ENCODE measurements at places on chromosomes 1 and 21.

DNA sequence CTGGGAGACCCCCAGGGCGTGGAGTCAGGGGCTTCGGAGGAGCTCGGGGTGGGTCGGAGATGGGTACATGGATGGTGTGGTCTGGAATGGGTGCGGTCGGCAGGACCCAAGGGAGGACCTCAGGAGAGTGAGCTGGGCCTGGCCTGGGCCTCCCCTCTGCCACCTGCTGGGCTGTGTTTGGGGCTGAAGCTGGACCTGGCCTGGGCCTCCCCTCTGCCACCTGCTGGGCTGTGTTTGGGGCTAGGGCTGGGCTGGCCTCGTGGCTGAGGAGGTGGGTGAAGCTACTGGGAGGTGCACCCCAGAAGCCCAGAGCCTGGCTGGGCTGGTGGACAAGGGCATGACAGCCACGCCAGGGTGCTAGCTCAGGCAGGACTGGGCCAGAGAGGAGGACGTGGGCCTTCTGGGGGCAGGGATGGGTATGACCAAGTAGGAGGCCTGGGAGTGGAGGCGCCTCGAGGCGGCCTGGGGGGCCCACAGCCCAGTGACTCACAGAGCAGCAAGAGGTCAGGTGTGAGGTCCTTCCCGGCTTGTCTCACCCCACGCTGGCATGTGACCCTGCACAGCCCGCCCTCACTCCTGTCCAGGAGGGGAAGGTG lies 14.5 kb downstream of the SAMD11 start:
- DNase-seq: no peak

GRCh38 chr1:215779729-215780128 lies 212.6 kb downstream of the KCTD3 start:
- no peak for DNase-seq

- DNase-seq: no peak
Measured at GRCh38 chr21:21806711-21807597, 808.7 kb downstream of the NCAM2 start.

DNA sequence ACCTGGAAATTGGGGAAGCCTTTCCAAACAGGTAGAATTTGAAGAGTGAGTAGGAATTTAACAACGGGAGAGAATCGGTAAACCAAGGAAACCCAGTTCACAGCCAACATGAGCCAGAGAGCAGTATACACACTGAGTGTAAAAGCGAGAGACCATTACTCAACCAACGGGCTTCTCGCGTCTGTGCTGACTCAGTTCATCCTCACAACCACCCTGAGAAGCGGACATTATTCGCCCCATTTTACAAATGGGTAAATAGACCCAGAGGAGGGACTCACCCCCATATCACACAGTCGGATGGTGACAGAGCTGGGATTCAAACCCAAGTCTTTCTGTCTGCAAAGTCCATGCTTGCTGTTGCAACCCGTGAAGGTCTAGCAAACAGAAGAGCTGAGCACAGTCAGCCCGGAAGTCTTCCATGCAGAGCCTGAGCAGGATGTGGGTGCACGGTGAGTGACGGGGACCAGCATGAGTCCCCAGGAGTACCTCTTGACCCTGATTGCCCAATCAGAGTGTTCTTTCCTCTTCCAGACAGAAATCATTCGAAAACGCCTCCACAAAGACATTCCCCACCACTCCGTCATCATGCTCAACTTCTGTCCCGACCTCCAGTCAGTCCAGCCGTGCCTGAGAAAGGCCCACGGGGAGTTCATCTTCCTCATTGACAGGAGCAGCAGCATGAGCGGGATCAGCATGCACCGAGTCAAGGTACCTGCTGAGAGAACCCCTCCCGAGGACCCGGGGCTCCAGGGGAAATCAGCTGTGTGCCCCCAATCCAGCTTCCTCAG lies 32.3 kb downstream of the VWA5B1 start:
- peak; percentile 22 for DNase-seq

DNA sequence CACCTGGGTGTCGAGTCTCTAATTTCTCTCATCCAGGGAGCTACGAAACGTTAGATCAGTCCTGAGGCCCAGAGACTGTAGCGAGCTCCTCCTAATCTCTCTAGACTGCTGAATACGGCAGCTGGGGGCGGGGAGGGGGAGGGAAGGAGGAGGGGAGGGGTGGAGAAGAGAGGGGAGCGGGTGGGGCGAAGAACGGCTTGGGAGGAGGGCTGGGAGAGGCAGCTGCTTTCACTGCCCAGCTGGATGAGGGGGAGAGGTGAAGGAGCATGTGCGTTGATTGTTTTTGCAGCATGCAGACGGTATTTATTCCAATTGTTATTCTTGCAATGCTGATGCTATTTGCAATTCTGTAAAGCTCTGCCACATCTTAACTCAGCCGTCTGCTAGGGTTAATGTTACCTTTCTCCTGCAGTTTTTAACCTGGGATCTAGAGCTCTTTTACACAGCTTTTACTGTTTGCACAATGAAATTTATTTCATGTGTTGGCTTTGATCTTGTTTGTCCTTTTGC lies 790 bp downstream of the DNAJC6 start:
- no peak for DNase-seq

DNA sequence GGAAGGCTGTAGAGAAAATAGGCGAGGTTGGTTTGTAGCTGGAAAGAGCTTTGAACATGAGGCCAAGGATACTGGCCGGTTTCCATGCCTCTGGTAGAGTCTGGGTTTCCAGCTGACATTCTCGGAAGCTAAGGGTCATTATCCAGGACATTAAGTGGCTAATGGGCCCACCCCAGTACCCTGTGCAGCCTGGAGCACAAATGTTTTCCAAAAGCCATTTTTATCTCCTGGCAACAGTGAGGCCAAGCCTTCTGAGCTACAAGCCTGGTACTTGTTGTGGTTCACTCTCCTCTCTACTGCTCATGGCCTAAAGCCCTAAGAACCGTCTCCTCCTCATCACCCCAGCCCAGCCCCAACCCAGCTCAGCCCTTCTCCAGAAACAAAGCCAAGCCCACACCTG lies 122.9 kb downstream of the DMRTA2 start:
- DNase-seq: no peak

- no peak for DNase-seq
Measured at GRCh38 chr1:225479996-225480720, 52.3 kb upstream of the LBR start.

DNA sequence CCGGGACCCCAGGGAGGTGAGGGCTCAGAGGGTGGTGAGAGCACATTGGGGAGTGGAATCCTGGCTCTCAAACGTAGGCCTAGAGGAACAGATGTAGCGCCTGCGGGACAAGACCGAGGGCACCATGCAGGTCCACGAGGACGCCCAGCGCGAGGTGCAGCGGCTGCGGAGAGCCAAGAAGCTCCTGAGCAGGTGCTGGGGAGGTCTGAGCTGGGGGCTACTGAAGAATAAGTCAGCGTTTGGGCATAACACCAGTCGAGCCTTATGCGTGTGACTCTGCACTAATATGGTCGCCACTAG lies 2.6 kb upstream of the NBPF3 start:
- no peak for DNase-seq

- DNase-seq: peak; percentile 43
Measured at GRCh38 chr1:25572708-25573590, 29.5 kb downstream of the LDLRAP1 start.

DNA sequence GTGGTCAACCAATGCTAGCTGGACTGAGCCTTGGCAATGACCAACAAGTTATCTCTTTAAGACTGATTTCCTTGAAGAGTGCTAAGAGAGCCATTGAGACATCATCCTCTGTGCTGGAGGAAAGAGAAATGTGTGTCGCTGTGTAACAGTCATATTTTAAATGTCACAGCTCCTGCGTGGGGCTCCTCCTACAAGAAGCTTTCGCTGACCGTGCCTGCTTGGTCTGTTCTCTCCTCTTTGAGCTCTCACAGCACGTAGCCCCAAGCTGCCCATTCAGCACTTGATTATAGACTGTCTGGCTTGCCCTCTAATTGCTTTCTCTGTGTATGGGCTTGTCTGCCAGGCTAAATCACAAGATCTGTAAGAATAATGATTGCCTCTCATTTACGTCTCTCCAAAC lies 221.3 kb downstream of the FOXD2 start:
- no peak for DNase-seq

DNA sequence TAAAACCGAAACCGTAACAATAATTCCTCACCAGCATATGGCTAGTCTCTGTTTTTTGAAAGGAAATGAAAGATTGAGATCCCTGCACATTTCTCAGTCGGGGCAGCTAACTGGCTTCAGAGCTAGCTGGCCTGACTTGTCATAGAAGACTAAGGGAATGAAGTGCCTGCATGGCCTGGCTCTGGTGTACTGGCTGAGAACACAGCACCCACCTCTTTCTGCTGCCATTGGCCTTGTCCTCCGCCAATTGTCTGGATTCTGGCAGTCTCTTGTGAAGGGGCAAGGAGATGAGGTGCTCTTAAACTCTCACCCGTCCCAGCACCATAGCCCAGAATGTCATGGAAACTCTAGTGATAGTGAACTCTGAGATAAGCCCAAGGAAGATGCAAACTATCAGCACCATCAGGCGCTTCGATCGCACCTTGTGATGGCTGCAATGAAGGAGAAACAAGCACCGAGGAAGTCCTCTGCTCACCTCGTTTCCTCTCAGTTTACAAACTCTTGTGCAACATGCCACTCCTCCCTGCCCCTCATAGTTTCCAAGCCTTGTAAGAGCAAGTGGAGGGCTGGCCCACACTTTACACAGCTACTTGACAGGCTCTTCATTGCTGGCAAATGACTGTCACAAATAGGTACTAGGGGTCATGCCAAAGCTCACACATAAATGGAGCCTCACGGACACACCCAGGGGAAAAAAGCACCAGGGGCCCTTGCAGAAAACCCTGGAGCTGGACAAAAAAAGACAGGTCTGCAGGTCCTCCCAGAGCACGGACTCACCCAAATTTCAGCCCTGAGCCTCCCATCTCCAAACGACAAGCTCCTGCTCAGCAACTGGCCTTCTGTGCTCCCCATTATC lies 16.4 kb downstream of the INPP5B start:
- no peak for DNase-seq

DNA sequence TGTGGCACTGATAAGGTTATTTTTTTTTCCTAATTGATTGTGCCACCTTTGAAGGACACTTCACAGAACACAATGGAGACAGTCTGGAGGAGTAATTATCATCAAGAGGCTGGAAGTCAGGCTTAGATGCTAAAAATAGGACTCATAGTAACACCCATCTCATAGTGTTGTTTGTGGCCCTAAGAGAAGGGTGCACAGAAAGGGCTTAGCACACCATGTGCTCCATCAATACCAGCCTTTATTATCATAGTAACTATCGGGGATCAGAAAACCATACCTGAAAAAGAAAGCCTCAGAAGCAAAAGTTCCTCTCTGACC lies 11.9 kb downstream of the NIPAL3 start:
- DNase-seq: no peak

DNA sequence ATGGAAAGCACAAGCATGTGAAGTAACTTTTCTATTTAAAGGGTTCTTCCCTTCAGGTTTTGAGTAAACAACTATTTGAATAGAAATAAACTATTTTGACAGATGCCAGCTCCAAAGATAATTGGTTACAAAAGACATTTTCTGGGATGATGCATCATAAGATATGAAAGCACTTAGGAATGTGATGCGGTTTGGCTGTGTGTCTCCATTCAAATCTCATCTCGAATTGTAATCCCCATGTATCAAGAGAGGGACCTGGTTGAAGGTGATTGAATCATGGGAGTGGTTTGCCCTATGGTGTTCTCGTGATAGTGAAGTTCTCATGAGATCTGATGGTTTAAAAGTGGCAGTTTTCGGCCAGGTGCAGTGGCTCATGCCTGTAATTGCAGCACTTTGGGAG lies 6.4 kb downstream of the DISP1 start:
- no peak for DNase-seq

DNA sequence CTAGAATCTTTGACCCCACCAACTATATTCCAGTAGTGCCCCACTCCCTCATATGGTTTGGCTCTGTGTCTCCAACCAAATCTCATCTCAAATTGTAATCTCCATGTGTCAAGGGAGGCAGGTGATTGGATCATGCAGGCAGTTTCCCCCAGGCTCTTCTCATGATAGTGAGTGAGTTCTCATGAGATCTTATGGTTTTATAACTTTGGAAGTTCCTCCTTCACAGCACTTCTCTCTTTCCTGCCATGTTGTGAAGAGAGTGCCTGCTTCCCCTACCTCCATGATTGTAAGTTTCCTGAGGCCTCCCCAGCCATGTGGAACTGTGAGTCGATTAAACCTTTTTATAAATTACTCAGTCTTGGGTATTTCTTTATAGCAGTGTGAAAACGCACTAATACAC lies 7.7 kb upstream of the SAMD13 start:
- DNase-seq: no peak

DNA sequence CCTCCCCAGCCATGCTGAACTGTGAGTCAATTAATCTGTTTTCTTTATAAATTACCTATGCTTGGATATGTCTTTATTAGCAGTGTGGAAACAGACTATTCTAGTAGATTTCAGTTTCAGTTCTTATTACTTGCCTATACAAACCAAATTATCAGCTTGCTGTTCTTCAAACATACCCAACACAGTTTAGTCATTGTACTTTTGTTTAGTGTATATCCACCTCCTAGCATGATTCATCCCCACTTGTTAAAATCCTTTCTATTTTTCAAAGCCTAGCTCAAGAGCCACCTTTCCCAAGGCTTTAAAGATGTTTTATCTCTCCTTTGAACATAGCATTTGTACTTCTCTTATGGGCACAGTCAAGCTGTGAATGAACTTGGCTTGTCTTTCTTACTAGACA lies 195.6 kb upstream of the ZRANB2 start:
- no peak for DNase-seq

DNA sequence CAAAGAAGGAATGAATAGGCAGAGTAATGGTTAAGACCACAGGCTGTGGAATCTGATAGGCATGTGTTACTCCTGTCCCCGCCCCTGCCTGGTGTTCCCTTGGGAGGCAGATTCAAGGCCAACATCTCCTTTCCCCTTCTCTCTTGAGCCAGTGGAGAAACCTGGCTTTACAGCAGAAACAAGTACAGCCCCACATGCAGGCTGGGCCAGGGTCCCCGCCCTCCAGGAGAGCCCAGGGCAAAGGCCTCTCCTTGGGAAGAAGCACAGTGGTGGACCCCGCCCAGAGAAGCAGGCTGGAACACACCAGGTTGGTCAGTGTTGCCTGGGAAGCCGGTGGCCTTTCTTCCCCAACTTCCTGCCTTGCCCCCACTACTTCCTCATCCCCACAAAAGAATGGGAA lies 6.8 kb downstream of the C1orf167 start:
- DNase-seq: no peak

DNA sequence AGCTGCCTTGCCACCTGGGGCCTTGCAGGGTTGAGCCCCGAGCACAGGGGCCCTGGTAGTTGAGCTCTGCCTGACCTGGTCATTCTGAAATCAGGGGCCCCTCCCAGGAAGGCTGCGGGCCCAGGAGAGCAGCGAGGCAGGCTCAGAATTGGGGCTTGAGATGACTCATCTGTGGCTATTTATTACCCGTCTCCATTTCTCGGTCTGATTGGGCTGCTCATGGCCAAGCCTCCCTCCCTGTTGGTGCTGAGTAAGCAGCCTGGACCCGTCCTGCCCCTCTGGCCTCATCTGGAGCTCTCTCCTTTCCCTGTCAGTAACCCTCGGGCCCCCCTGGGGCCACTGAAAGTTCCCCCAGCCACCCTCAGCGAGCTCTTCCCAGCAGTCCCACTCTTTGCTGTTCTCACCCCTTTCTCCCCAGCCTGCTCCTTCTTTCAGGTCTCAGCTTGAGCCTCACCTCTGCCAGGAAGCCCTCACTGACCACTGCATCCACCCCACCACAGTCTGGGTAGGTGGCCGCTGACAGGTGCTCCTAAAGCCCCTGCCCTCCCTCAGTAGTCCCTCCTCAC lies 11.0 kb upstream of the TNFRSF8 start:
- DNase-seq: no peak

- DNase-seq: no peak
Measured at GRCh38 chr1:55448261-55448660, 233.1 kb upstream of the USP24 start.
